ENCODE measurements at places on chromosomes 7 and 10.

DNA sequence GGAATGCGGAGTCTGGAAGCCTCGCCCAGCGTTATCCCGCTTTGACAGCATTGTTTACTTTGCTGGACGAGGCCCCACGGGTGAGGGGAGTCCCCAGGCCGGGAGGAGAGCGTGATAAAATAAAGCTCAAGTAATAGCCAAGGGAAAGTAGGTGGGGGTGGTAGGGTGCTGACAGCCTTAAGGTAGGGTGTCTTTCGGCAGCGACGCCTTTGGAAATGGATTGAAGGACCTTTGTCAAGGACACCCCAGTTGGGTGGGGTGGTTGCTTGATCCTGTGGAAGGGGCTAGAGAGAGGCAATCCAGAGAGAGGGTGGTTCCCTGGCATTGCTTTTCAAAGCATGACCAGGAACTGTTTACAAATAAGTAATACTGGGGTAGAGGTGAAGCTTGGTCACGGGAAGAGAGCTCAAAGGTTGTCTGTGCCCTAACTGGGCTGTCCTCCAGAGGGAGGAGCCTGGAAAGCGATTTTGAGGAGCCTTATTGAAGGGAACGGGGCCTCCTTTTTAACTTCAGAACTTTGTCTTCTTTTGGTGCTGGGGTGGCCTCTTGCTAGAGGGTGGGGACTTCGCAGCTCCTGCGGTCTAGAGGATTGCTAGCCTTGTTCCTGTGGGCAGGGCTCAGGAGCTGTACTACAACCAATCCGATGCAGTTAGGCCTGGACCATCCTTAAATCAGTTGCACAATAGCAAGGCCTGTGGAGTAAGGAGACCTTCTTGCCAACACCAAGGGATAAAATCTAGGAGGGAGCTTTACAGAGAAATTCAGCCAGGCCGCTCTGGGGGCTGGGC lies 1.3 kb downstream of the EIF4EBP2 start:
- no peak for DNase-seq

GRCh38 chr10:97851341-97852001 lies 1.8 kb downstream of the GOLGA7B start:
- no peak for DNase-seq

DNA sequence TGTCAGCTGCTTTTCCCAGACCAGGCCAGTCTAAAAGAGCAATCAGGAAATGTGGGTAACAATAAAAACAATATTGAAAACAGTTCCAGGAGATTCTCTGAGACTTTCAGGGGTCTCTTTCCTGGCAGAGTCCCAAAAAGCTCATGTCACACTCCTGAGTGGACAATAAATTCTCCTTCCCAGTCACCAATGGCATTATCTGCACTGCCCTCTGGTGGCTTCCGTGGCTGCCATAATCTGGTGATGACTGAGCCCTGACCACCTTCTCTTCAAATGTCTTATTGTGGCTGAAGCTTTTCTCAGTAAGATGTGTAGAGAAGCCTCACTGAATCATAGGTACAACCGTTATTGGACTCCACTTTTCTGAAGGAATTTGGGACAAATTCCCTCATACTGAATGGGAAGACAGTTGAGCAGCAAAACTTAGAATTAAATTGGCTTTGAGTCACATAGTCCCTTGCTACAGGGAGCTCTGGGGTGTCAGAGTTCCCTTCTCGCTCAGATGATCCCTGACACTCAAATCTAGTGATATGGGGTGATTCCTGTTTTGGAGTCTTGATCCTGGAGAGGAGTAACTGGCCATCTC lies 24.4 kb upstream of the ASAH2 start:
- DNase-seq, result no peak

DNA sequence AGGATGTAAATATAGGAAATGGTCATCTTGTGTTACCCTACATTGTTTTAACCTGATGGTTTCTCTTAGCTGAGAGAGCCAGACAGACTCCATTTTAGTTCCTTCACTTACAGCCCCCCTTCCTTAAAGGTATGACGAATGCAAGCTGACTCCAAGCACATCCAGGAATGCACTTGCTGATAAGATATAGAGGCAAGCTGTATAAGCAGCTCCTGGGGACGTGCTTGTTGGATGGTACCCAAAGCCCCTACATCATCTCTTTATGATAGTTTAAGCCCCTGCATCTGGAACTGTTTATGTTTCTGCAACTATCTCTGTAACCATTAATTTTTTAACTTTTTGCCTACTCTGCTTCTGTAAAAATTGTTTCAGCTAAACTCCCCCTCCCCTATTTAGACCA lies 41.7 kb downstream of the ZNF25 start:
- DNase-seq, result no peak

GRCh38 chr7:36749282-36749960 lies 25.1 kb upstream of the AOAH start:
- no peak for DNase-seq

DNA sequence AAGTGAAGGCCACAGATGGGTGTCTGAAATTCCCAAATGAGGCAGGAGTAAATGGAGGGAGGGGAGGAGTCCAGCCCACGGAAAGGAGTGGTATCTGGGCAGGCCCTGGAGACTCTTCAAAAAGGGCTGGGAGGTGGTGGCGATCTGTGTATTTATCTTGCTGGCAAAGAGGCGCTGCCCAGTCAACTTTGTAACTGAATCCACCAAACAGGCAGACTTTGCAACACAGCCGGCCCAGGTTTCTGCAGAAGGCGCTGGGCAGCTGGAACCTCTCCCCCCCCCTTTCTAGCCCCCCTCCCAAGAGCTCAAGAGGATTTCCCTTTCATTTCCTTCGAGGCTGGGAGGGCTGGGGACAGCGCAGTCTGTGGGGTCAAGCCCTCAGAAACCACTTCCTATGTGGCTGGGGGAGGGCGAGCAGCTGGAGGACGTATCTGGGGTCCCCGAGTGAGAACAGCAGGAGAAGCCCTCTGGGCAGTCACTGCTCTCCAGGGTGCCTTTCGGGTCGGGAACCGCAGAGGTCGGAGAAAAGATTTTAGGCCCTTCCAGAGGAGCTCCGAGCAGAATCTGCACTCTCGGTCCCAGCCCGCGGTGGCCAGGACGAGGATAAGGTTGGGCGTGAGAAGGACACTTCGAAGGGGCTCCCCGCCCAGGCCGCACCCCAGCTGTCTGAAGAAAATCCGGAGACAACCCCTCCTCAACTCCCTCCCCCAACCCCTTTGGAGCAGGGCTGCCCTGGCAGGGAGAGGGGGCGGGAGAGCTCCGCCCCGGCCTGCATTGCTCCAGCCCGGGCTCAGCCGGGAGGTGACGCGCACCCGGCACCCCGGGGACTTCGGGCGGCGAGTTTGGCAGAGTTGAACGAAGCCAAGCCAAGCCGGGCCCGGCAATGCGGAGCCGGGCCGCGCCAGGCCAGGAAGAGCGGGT lies 965 bp downstream of the ZCCHC24 start:
- no peak for DNase-seq

GRCh38 chr10:69400936-69401335 lies 15.8 kb downstream of the TACR2 start:
- DNase-seq, result no peak

- no peak for DNase-seq
Observed at GRCh38 chr7:114312649-114313048, 102.0 kb upstream of the FOXP2 start.

DNA sequence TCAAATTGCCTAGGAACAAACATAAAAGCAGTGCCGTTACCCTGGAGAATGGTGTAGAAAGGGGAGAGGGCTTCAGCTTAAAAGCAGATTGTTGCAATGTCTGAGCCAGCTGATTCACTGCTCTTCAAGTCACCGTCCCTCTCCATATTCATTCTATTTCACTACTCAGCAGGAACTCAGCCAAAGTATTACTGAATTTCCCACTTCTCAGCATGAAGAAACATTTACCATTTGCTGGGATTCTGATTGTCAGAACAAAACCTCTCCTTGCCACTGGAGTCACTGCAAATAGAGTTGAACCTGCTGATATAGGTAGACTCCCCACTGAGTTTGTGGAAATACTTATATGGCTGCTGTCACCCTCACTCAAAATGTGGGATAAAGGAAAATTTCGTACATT lies 71.7 kb downstream of the PPP1R17 start:
- DNase-seq, result no peak

DNA sequence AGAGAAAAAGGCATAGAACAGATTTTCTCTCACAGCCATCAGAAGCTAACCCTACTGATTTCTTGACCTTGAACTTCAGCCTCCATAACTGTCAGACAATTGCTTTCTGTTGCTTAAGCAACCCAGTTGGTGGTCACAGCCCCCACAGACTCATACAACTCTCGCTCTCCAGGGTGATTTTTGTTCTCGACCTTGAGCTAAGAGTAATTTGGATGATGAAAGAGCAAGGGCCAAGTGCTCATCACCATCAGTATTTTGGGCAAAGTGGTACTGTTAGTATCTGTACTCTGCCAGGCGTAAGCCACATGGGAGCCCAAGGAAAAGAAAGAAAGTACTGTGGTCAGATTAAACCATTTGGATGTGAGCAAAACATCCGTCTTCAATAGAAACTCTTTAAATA lies 81.9 kb downstream of the AOAH start:
- no peak for DNase-seq

DNA sequence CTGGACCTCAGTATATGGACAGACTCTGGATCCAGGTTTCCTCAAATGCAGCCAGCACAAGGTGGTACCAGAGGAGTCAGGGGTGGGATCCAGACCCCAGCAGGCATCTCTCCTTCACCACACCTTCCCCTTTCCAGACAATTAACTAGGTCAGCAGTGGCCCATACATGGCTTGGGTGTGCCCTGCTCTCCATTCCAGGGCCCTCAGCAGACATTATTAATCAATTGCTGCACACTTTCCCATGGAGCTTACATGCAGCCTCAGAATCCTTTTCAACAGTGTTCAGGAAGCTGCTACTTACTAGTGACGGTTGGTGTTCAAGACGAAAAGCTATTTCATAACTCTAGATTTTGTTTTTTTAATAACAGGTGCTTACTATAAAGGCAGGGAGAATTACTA lies 6.0 kb downstream of the COL13A1 start:
- no peak for DNase-seq

- no peak for DNase-seq
Observed at GRCh38 chr7:15430911-15431310, 130.9 kb downstream of the AGMO start.

- DNase-seq, result no peak
Observed at GRCh38 chr7:80027611-80028173, 106.9 kb upstream of the GNAI1 start.

- no peak for DNase-seq
Observed at GRCh38 chr10:11150879-11151415, 133.3 kb downstream of the CELF2 start.

DNA sequence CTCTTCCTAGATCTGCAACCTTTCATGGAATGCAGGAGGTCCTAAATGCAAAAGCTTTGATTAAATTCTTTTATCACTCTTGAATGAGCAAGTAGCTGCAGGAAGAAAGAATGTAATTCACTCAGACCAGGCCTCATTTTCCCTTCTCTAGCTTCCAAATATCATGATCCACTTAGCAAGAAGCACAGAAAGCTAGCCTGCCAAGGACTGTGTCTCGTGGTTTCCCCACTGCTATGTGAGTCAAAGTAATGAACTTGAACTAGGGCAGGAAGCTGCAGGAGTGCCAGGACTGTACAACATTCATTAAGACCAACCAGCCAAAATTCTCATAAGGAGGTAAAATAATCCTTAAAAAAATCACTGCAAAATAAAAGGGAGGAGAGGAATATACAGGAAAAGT lies 379.2 kb downstream of the CALN1 start:
- DNase-seq, result no peak
